Retinal pigment epithelial cell (primary cell): ENCODE measurements at places on chromosomes 2 and 18.

DNA sequence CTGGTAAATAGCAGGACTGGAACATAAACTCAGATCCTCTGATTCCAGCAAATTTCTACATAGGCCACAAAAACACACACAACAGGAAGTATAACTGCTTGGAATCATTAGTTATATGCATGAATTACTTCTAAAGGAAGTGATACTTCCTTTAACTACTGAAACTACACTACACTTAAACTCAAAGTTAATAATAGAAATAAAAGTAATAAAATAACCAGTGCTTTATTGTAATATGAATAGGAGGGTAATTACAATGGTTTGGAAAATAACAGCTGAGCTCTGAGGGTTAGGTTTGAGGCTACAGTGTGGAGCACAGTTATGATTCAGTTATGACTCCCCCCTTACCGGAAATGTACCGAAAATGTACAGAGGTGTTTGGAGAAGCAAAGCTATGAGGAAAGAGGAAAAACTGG is 18.5 kb upstream of the POLI start:
- no peak for DNase-seq

DNA sequence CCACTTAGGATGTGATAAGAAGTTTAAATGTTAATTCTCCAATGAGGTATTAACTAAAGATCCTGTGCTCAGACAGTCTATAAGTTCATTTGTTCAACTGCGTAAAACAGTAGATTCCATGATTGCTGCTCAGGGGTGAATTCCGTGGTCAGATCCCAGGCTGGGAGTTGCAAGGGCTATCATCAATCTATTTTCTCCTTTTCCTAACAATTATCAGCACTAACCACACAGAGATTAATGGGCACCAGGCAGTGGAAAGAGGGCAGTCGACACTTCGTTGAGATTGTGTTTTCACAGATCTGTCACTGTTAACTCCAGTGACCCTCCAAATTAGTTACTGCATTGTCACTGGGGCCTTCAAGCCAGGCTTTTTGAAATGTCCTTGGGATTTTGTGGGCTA is 154.1 kb upstream of the SPRED2 start:
- DNase-seq: peak; percentile 35

DNA sequence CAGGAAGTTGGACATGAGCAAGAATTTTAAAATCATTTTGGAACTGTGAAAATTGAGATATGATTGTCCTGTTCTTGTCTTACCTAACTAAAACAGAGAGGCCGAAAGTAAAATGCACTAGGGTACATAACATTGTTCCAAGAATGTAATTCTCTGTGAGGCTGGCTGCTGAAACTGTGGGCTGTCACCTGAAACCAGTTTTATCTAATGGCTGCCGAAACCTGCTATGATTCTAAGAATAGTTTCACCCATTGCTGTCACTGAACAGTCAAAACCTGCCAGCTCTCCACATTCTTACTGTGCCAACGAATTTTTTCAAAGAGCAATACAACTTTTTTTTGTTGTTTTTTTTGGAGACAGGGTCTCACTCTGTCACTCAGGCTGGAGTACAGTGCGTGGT is 119.3 kb upstream of the ZSWIM2 start:
- DNase-seq: no peak

GRCh38 chr2:20450201-20450999 is 3.5 kb downstream of the RHOB start:
- DNase-seq: peak; percentile 99

DNA sequence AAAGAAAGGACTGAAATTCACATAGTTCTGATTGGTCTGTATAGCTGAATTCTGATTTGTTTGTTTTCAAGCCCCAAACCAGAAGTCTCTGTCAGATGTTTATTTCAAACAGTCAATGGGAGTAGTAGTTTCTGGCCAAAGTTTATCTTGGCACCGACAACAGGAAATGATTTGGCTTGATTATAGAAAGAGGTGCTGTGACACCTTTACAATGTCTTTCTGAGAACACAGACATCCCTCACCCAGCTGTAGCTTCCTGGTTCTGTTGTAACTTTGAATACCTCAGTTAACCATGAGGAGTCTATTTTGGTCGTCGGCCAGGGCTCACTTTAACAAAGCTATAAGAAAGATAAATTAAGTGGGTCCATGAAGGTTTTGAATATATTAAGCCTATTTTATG is 545.0 kb upstream of the ZNF804A start:
- no peak for DNase-seq

DNA sequence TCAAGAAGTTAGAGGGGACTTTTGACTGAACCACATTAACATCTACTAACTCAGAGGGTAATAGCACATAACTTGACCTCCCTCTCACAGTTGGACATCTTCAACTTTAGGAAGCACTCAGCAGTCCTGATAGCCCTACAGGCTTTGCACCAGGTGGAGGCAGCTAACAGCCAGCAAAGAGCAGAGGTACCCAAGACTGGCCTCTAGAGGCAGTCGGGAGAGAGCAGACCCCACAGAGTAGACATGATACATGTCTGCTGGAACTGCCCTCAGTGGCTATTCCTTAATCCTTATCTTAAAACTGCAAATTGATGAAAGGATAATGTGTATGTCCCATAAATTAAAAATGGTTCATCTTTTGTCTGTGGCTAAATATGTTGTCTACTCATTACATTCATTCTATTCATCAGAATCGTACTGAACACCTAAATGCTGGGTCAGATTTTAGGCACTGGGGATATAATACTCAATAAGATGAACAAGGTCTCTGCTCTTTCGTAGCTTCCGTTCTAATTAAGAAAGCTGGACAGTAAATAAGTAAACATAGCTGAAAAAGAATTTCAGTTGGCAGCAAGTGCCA is 49.8 kb downstream of the CAB39 start:
- no peak for DNase-seq

- DNase-seq: no peak
These were observed 559.5 kb downstream of the PIK3C3 start for GRCh38 chr18:42514512-42514911.

- DNase-seq: no peak
These were observed 39.2 kb upstream of the MRPL19 start for GRCh38 chr2:75607400-75607798.

GRCh38 chr2:195168369-195168768 is 488.7 kb upstream of the SLC39A10 start:
- no peak for DNase-seq

DNA sequence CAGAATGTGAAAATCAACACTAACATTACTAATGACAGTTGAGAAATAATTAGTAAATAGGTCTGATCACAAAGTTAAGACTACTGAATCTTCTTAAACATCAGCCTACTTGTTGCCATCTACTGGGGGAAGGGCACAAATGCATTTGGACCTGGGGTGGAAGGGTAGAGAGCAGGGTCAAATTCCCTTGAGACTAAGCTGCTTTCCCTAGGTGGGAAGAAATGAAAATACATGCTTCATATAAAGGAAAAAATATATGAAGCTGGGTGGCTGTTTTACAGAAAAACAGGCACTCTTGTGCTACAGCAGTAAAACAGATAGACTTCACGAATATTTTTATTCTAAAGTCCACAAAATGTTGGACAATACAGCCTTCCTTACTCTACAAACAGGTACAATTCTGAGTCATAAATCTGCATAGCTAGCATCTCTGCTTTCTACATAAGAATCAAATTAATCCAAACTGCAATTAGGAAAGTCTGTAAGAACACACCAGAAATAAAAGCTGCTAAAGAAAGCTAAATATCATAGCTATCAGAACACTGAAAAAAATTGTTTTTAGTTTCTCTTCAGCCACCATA is 10.9 kb downstream of the TRIP12 start:
- DNase-seq: no peak

DNA sequence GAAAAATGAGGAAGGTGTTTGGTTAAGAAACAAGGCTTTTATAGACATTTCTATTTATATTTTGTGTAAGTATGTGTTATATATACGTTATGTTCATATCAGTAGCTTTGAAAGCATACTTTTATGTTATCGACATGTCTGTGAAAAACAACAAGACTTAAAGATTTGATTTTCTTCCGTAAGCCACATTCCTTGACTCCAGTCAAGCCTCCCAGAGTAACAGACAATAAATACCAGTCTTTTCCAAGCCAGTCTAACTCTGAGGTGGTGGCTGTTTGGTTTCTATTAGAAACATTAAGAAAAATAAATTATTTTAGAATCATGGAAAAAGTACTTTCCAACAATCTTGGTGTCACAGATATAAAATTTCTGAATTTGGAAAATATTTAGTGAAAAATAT is 16.3 kb upstream of the ITGAV start:
- DNase-seq: no peak

DNA sequence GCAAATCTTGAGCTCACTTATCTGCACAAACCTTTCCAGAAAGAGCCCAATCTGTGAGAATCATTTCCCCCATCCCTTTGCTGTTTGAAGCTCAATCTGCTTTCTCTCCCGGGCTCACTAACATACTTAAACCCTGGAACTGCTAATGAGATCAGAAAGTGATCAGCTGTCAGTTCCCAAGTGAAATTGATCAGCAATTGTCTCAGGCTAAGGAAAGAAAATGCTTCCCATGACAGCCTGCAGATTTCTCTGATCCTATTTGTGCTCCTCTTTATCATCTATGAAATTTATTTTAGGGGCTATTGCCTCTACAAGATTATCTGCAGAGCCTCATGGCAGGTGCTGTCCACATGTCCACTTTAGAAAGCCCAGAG is 239.0 kb upstream of the CXCR4 start:
- DNase-seq: no peak

DNA sequence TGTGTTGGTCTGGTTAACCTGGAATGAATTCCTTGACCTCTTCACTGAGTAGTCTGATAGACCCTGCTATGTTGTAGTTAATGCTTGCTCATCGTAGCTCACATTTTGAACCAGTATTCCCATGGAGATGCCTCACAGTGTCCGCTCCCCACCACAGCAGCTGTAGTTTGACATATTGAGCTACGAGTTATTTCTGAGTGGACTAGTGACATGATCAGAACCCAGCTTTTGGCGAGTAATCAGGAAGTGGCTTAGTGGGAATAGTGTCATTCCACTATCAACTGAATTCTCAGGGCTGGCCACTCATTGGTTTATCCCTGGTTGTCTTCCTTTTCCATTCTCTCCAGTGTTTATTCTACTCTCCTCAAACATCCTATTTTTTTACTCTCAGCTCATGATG is 102.7 kb downstream of the MYO1B start:
- DNase-seq: no peak

DNA sequence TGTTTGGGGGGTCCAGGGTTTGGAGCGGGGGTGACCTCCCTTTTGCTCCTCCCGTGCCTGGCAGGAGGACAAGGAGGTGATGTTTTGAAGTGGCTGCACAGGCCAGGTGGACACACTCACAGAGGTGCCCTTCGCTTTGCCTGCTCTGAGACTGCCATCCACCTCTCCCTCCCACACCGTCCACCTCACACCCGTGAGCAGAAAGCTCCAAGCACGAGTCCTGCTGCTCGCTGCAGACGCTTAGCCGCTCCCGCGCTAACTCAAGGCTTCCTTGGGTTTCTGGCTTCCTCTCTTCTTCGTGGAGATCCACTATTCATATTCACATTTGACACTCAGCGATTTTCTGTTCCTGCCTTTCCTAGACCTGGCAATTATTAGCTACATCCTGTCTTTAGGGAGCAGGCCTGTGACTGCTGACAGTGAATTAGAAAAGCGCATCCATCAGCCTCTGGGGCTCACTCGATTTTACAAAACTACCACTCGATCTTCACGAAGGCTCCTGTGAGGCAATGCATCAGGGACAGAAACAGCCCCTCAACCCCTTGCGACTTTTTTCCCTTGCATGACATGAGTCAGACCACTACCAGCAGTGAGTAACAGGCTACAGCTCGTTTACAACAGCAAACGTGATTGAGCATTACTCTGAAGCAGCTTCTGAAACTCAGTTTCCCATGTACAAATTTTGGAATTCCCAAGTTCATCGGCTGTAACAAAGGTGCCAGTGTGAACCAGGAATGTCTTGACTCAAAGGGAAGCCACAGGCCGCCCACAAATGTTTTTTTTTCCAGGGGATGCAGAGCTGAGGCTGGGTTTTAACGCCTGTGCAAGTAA is 238.7 kb upstream of the SOX11 start:
- DNase-seq: peak; percentile 79

- no peak for DNase-seq
These were observed 6.6 kb upstream of the NCK2 start for GRCh38 chr2:105737980-105738657.

DNA sequence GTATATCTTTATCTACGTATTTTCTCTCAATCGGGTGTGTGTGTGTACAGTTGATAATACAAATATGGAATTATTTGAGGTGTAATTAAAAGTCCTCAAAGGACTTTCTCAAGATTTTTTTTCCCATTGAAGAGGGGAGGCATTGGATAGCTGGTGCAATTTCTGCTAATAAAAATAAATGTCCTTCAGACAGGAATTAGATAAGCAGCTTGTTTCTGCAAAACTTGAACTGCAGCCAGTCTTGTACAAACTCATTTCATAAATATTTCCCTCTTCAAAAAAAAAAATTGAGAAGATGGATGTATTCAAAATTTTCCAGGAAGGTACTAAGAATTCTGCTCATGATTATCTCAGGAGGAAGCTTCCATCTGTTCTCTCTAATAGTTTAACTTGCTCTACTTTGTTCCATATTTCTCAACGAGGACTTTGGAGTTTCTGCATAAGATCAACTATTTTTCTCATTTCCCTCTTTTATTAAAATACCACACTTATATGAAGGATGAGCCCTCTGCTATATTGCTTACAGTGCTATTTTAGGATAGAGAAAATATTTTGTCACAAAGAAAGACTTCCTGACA is 33.0 kb upstream of the GLS start:
- DNase-seq: no peak

- DNase-seq: no peak
These were observed 159.9 kb downstream of the ZNF521 start for GRCh38 chr18:25192065-25192464.

- no peak for DNase-seq
These were observed 195.9 kb upstream of the DTNA start for GRCh38 chr18:34514238-34514637.

DNA sequence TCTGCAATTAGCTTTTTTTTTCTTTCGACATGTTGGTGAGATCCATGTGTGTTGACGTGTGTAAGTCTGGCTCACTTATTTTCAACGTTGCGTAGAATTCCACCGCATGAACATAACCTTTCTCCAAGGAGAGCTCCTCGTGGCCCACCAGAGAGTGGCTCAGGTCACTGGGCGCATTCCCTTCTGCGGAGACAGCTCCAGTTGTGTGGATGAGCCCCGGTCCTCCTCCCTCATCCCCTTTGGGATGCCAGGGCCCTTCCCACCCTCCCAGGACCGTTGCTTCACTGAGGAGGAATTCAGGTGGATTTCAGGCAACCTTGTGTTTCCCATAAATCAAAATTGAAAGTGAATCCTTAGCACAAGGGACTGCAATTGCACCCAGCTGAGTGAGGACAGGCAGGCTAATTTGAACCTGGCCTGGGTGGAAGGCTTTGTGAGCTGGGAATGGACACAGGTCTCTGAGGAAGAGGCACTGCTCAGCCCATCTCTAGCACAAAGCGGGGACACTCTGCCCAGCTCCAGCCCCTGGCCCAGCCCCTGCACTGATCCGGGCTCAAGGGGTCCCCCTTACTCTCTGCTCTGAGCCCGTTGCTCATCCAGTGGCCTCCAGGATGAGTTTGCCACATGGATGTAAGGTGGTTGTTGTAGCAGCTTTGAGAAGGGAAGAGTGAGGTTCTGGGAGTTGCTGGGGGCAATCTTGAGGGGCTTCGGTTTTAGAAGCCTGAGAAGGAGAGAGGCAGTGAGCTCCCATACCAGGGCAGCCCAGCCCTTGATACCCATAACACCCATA is 57.8 kb upstream of the HAAO start:
- DNase-seq: no peak
